HS-27A (cell line): ENCODE measurements at places on chromosomes 6 and 20.

- DNase-seq, result no peak
These were observed 36.8 kb downstream of the PMEPA1 start for GRCh38 chr20:57672953-57673575.

- peak; percentile 14 for DNase-seq
These were observed 75.4 kb upstream of the ECI2 start for GRCh38 chr6:4210629-4211419.

DNA sequence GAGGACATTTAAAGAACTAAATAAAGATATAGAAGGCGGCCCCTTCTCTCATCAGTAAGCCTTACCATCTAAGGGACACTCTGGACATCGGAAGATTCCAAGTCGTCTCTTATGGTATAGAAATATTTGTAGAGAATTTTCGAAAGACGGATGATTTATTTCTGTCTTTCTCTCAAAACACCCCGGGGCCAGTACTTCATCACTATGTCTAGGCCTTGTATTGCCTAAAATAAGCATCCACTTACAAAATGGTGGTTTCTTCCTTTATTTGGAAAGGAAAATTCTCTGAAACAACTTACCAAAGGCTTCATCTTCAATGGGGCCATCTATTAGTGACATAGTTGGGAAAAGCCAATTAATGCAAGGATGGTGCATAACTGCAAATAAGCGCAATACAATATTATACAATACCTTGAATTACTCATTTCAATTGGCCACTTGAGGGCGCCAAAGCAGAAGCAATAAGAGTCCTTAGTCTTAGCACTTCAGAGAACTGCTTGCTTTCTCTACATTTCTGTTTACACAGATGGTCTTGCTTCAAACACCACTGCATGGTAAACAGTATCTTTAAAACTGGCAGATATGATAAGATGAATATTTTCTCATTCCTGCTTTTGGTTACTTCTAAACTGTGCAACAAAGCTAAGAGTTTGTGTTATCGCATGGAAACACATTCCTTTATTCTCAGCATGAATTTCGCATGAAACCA, 113.2 kb downstream of the VIP start:
- DNase-seq, result peak; percentile 51

DNA sequence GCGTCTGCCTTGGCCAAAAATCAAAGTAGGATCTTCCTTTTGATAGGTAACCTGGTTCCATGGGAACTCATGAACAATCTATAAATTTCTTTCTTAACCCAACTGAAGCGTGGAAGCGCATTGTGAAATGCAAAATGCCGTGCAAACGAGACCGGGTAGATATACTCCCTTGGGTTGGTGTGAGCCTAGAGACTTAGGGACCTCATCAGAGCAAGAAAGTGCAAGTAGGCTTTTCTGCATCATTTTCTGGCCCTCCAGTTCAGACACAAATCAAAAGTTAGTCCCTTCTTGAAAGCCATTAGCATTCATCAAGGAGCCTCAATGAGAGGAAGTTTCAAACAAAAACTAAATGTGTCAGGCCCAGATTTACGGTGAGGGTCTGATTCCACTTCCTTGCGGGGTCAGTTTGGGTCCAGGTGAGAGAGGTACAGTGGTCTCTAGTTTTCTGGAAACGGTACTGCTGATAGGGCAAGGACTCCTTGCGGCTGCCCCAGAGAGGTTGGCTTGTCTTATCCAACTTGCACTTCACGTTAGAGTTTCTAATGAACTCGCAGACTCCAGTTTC, 5.3 kb upstream of the ZNF184 start:
- no peak for DNase-seq

DNA sequence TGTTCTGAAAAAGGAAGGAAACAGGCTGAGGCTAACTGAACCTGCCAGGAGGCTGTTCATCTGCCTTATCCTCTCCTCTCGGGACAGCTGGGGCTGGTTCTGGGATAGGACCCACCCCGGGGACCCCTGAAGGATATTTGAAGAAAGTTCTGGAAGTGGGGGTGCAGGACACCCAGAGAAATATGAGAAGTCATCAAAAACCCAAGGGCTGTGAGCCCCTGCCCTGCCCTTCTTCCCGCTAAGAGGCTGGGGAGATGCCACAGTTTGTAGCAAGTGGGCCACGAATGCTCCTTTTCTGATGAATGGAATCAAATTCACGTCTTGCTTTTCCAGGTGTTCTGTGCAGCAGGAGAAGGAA, 37.9 kb downstream of the TMEM242 start:
- DNase-seq, result no peak

DNA sequence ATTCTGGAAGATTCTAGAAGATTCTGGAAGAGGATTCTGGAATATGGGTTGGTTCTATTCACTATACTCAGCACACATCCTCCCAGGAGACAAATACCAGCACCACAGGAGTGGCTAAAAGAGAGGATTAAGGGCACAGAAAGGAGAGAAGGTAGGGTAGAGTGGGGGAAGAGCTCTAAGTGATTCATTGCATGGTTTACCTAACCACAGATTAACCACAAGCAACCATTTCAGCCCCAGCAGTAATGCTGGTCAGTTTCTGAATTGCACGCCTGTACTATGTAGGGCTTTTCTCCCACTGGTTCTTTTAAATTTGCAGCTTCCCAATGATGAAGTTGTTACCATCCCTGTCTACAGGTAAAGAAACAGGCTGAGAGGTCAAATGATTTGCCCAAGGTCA, 192.7 kb upstream of the PMEPA1 start:
- no peak for DNase-seq

GRCh38 chr6:40320441-40320840, 266.7 kb downstream of the LRFN2 start:
- DNase-seq, result no peak

GRCh38 chr6:79631693-79632172, 604 bp downstream of the SH3BGRL2 start:
- no peak for DNase-seq

DNA sequence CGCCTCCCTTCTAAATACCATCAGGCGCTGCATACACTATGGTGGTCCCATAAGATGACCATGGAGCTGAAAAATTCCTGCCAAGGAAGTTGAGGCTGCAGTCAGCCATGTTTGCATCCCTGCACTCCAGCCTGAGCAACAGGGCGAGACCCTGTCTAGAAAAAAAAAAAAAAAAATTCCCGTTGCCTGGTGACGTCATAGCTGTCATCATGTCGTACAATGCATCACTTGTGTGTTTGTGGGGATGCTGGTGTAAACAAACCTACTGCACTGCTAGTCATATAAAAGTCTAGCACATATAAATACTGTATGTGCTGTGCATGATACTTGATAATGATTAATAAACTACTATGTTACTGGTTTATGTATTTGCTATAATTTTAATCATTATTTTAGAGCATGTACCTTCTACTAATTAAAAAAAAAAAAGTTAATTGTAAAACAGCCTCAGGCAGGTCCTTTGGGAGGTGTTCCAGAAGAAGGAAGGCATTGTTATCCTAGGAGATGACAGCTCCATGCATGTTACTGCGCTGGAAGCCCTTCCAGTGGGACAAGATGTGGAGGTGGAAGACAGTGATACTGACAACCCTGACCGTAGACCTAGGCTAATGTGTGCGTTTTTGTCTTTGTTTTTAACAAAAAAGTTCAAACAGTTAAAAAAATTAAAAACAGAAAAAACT, 132.6 kb downstream of the BANF2 start:
- no peak for DNase-seq

DNA sequence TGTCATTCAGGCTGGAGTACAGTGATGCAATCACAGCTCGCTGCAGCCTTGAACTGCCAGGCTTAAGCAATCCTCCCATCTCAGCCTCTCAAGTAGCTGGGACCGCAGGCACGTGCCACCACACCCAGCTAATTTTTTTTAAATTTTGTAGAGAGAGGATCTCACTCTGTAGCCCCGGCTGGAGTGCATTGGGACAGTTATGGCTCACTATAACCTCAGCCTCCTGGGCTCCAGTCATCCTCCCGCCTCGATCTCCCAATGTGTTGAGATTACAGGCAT, 86.5 kb downstream of the SERAC1 start:
- DNase-seq, result no peak

GRCh38 chr6:69594405-69594804, 202.4 kb downstream of the LMBRD1 start:
- DNase-seq, result no peak

GRCh38 chr6:79864001-79864400, 83.4 kb downstream of the ELOVL4 start:
- no peak for DNase-seq

GRCh38 chr20:61912665-61913422, 152.8 kb downstream of the TAF4 start:
- no peak for DNase-seq

DNA sequence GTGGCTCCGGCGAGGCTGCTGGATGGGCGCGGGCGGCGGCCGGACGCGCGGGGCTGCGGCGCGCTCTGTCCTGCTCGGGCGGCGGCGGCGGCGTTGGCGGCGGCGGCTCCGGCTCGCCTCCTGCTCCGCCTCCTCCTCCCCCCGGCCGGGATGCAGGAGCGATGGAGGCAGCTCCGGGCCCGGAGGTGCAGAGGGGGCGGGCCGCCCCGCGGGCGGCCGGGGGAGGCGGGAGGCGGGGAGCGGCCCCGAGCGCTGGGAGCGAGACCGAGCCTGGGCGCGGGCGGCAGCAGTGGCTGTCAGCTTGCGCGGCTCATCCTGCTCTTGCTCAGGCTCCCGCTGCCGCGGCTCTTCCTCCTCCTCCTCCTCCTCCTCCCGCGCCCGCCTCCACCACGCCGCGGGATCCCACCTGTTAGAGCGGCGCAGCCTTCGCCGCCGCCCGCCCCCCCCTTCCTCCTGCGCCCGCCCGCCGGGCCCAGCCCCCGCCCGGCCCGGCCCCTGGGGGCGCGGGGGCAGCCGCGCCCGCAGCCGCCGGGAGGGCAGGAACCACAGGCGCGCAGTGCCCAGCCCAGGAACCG, at the start of gene NOL4L:
Gene NOL4L (minus strand): TSS at position 323 of the 575 bp plus-strand sequence. CDS start 443 bp downstream, outside the sequence.
- no peak for DNase-seq

- no peak for DNase-seq
These were observed 97.9 kb downstream of the LRRC1 start for GRCh38 chr6:53892707-53893106.
